Eye (tissue), 1 donor: ENCODE measurements at places on chromosomes 1 and 21.

GRCh38 chr1:206002871-206003801, at the start of gene RAB7B:
RAB7B (minus strand) TSS chr1:206003395; CDS start chr1:205994135, 9,260 bp downstream.
- peak; percentile 43 for DNase-seq

- DNase-seq: no peak
Measured at GRCh38 chr1:18828224-18828623, 31.2 kb downstream of the TAS1R2 start.

DNA sequence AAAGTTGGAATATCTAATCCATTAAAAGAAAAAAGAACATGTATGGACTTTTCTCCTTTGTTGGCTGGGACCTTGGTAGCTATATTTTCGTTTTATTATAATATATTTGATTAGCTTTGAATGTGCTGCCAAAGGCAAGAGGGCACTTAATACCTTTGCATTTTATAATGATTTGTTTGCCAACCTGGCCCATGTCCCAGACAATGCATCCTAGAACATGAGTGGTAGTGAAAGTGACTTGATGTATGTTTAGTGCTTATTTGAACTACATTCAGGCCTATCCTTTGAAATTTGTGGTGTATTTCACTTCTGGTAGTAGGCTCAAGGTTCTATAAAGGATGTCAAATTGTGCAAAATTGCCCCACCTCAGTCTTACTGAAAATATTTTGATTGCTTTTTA, 25.9 kb downstream of the CACHD1 start:
- no peak for DNase-seq

DNA sequence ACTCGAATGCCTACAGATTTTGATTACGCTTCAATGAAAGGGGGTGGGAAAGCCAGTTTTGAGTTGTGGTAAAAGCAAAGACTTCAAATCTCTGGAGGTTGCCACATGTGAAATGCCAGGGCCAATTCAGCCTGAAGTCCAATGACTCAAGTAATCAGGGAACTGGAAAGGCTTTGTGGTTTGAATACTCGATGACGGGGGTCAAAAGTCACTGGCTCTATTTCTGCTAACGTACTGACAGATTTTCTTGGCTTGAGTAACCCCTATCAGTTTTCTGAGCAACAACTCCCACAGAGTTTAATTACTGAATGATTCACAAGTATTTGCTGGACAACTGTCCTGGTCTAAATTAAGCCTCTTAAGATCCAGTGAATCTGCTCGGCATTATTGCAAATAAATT, 152.2 kb downstream of the SIPA1L2 start:
- DNase-seq: peak; percentile 68

GRCh38 chr1:42922687-42923366, 35.8 kb downstream of the SLC2A1 start:
- peak; percentile 87 for DNase-seq
